Progenitor cell of endocrine pancreas (in vitro differentiated cells): ENCODE measurements at places on chromosomes 2 and 18.

DNA sequence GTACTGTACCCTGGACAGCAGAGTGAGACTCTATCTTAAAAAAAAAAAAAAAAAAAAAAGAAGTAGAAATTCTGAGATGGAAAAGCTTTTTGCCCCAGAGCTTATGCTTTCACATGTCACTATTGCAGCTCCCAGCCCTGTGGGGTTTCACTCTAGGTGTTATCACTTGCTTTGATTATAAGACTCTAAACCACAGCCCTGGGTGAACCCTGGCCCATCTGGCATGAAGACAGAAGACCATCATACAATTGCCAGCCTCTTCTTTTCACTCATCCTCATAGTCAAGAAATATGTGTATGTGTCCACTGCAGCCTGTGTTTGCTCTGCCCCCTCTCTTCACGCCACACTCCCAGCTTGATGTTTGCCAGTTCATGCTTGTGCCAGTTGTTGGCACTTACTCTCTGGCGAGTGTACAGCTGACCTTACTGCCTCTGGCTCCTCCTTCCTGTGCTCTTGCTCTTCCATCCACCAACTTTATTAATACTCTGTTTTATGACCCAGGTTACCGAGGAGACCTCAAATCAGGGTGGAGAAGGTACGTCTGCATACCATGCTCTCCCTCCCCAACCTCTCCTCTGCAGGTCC is 136.7 kb upstream of the NCK2 start:
- H3K27me3 ChIP-seq: no peaks in the 10 kb centered on the region
- H3K4me1 ChIP-seq: peaks cover 20% of the 10 kb centered on the region
- DNase-seq: no peak
- no peak overlapping the region for H3K4me3 ChIP-seq

- H3K4me1 ChIP-seq: peaks cover 15% of the 10 kb centered on the region
- no peak for DNase-seq
- H3K36me3 ChIP-seq: no peaks in the 10 kb centered on the region
- no peak overlapping the region for H3K4me3 ChIP-seq
- peak overlapping the region; percentile 79 for H3K27ac ChIP-seq
Observed at GRCh38 chr2:26058390-26058789, 24.5 kb downstream of the RAB10 start.

GRCh38 chr2:108451976-108452375 is 3.0 kb downstream of the GCC2 start:
- DNase-seq: no peak
- H3K4me3 ChIP-seq: no peak overlapping the region
- H3K4me1 ChIP-seq: peaks cover 26% of the 10 kb centered on the region
- no peak overlapping the region for H3K27ac ChIP-seq

GRCh38 chr18:35808796-35809195 is 163.7 kb upstream of the RMP24 start:
- H3K27ac ChIP-seq: no peak overlapping the region
- no peaks in the 10 kb centered on the region for H3K36me3 ChIP-seq
- peaks cover 39% of the 10 kb centered on the region for H3K27me3 ChIP-seq
- H3K4me3 ChIP-seq: no peak overlapping the region
- H3K4me1 ChIP-seq: peaks cover 13% of the 10 kb centered on the region

- no peaks in the 10 kb centered on the region for H3K27me3 ChIP-seq
- no peaks in the 10 kb centered on the region for H3K36me3 ChIP-seq
- DNase-seq: no peak
- peaks cover 15% of the 10 kb centered on the region for H3K4me1 ChIP-seq
- no peak overlapping the region for H3K27ac ChIP-seq
- no peak overlapping the region for H3K4me3 ChIP-seq
Observed at GRCh38 chr2:16114070-16114469, 173.7 kb downstream of the MYCN start.

DNA sequence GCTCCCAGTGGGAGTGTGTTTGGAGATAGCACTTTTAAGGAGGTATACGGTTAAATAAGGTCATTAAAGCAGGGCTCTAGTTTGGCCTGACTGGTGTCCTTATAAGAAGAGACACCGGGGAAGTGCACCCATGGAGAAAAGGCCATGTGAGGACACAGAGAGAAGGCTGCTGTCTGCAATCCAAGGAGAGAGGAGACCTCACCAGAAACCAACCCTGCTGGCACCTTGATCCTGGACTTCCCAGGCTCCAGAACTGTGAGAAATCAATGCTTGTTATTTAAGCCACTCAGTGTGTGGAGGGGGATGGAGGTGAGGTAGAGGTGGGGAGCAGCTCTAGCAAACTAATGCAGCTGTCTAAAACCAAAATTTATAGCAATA is 62.0 kb downstream of the RPL31 start:
- H3K4me1 ChIP-seq: peaks cover 21% of the 10 kb centered on the region
- peaks cover 12% of the 10 kb centered on the region for H3K36me3 ChIP-seq
- no peak overlapping the region for H3K27ac ChIP-seq
- no peaks in the 10 kb centered on the region for H3K27me3 ChIP-seq

DNA sequence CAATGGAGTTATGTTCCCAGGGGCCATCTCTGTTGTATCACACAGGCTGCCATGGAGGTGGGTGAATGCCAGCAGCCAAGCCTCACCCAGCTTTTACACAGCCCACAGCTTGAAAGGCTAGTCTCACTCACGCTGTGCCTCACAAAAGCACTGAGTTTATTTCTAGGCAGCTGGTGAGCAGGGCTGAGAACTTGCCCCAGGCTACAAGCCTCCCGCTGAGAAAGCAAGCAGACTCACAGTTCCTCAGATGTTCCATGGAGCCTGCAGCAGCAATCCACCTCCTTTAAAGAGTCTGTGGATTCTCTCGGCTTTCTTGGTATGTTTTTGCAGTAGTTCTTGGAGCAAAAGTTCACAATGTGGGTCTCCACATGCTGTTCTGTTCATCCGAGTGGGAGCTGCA is 40.9 kb upstream of the ALKAL2 start:
- H3K27ac ChIP-seq: no peak overlapping the region
- DNase-seq: no peak
- H3K27me3 ChIP-seq: no peaks in the 10 kb centered on the region
- H3K4me3 ChIP-seq: no peak overlapping the region
- peaks cover 1% of the 10 kb centered on the region for H3K36me3 ChIP-seq

DNA sequence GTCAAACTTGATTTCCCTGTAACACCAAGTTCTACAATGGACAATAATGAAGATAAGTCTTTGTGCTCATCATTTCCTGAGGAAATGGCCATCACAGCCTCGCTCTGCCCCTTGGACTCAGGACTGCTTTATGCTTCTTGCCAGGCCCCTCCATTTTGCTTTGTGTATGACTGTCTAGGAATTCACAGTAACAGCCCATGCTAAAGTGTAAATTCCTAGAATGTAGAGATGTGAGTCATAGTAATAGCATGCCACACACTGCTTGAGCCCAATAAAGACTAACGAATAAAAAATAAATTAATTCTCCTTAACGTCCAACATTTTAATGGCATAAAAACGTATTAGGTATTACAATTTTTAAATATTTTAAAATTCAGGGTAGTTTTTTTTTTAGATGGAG is 226.5 kb downstream of the PID1 start:
- no peaks in the 10 kb centered on the region for H3K4me1 ChIP-seq
- H3K27ac ChIP-seq: no peak overlapping the region
- no peak overlapping the region for H3K4me3 ChIP-seq
- no peaks in the 10 kb centered on the region for H3K27me3 ChIP-seq

- no peaks in the 10 kb centered on the region for H3K4me1 ChIP-seq
- no peak for DNase-seq
- no peaks in the 10 kb centered on the region for H3K36me3 ChIP-seq
- H3K27me3 ChIP-seq: peaks cover 59% of the 10 kb centered on the region
Observed at GRCh38 chr18:45774065-45774521, 50.1 kb downstream of the SLC14A1 start.

GRCh38 chr2:38765149-38765548 is 12.9 kb upstream of the GEMIN6 start:
- no peaks in the 10 kb centered on the region for H3K27me3 ChIP-seq
- DNase-seq: no peak
- no peaks in the 10 kb centered on the region for H3K4me1 ChIP-seq
- no peaks in the 10 kb centered on the region for H3K36me3 ChIP-seq

GRCh38 chr18:48203961-48204666 is 205.1 kb downstream of the ZBTB7C start:
- no peaks in the 10 kb centered on the region for H3K36me3 ChIP-seq
- DNase-seq: no peak
- peaks cover 2% of the 10 kb centered on the region for H3K4me1 ChIP-seq
- H3K4me3 ChIP-seq: no peak overlapping the region

- no peak for DNase-seq
- no peak overlapping the region for H3K4me3 ChIP-seq
- peaks cover 5% of the 10 kb centered on the region for H3K4me1 ChIP-seq
- H3K36me3 ChIP-seq: no peaks in the 10 kb centered on the region
Observed at GRCh38 chr2:27914041-27914804, 23.7 kb downstream of the BABAM2 start.

DNA sequence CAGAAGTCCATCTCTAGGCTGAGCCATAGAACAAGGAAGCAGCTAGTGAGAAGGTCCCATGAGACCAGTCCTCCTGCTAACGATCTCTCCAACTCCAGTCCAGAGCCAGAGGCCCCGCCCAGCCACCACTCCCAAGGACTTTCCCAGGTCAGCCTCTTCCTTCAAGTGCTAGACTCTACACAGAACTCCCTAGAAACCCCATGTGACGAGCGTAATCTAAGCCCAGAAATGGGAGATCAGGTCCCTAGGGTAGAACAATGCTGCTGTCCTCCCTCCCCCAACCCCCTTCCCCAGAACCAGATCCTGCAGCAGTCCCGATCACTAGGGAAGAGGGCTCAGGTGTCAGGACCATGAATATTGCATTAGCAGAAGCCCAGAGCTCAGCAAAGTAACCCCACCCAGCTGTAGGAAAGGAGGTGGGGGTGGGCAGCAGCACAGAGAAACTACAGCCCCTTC is 6.9 kb downstream of the DCTN1 start:
- H3K4me1 ChIP-seq: peaks cover 19% of the 10 kb centered on the region
- peak overlapping the region; percentile 29 for H3K4me3 ChIP-seq
- DNase-seq: no peak
- peak overlapping the region; percentile 29 for H3K27ac ChIP-seq

DNA sequence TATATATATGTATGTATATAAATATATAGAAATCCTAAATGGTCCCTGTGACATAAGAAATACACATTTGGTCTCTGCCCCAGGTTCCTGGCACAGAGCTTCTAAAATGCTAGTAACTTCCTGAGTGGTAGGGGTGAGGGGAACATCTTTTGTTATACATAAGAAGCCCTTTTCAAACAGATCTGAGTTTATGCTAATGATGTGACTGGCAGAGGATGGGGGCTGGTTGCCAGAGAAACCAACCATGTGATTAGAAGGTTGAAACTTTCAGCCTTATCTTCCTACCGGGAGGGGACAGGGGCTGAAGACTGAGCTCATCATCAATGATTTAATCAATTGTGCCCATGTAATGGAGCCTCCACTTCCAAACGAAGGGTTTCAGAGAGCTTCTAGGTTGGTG is 16.3 kb downstream of the MFSD2B start:
- no peaks in the 10 kb centered on the region for H3K27me3 ChIP-seq
- no peak for DNase-seq
- no peaks in the 10 kb centered on the region for H3K4me1 ChIP-seq

DNA sequence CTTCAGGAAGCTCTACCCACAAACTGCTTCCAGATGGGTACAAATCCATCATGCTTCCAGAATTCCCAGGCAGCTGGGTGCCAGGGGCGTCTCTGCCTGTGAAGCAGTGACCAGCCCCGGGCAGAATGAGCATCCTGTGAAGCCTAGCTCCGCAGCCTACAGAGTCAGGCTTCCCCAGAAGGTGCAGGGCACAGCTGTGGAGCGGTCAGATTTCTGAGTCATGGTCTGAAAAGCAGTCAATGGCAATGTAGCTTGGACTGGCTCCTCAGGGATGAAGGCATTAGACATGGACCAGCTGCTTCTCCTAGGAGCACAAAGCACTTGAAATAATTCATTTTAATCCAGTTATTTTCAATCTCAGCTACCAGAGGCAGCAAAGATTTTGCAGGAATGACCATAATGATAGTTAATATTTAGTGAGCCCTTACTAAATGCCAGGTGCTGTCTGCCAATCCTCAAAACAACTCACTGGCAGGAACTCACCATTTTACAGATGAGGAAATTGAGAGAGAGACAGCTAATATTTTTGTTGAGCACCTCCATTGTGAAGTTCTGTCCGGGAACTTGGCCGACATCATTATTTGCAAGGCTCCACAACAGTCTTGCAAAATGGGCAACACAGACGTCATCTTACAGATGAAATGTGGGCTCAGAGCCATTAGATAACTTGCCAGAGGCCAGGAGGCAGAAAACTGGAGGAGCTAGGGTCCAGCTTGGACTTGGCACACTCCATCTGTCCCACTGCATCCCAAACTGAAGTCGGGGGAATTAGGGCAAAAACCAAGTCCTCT is 31.7 kb downstream of the ACMSD start:
- no peak overlapping the region for H3K4me3 ChIP-seq
- no peaks in the 10 kb centered on the region for H3K36me3 ChIP-seq
- H3K27me3 ChIP-seq: no peaks in the 10 kb centered on the region

DNA sequence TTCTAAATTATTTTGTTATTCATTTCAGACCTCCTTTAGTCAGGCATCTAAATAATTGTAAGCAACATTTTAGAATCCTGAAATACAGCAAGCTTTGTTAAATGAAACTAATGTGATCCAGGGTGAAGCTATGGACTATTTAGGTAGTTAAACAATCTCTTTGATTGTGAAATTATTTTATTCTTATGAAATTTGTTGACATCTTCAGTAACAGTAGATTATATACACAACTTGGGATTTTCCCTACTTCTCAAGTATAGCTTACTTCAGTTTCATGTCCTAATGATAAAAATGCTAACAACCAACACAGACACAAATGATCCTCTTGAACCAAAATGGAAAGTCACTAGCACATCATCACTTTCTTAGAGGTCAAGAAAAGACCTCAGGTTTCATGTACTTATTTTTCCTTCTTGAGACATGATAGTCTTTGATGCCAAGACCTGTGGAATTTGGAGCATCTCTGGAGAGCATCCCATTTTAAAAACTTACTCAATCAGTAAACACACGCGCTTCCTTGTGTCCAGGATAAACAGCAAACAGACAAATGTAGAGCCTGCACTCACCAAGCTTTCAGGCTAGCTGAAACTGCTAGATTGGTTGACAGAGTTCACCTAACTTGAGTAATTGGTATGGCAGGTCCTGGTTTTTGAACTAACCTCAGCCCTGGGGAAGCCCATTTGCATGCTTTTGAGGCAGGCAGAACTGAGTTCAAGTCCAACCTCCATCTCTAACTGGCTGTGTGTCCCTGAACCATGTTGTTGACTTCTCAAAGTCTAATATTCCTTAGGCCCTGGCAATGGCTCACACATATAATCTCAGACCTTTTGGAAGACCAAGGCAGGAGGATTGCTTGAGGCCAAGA is 47.8 kb downstream of the KCTD18 start:
- peaks cover 25% of the 10 kb centered on the region for H3K36me3 ChIP-seq
- no peaks in the 10 kb centered on the region for H3K4me1 ChIP-seq
- no peaks in the 10 kb centered on the region for H3K27me3 ChIP-seq
- H3K27ac ChIP-seq: peak overlapping the region; percentile 67
- no peak for DNase-seq

- H3K4me1 ChIP-seq: no peaks in the 10 kb centered on the region
- no peak overlapping the region for H3K27ac ChIP-seq
- H3K27me3 ChIP-seq: no peaks in the 10 kb centered on the region
- DNase-seq: no peak
- H3K36me3 ChIP-seq: no peaks in the 10 kb centered on the region
Observed at GRCh38 chr2:226971770-226972169, 135.9 kb downstream of the RHBDD1 start.
